ENCODE measurements at places on chromosomes 7 and 10.

GRCh38 chr7:128458956-128459355, 3.3 kb downstream of the HILPDA start:
- DNase-seq: no peak

- no peak for DNase-seq
Measured at GRCh38 chr10:16847644-16848043, 30.4 kb upstream of the RSU1 start.

DNA sequence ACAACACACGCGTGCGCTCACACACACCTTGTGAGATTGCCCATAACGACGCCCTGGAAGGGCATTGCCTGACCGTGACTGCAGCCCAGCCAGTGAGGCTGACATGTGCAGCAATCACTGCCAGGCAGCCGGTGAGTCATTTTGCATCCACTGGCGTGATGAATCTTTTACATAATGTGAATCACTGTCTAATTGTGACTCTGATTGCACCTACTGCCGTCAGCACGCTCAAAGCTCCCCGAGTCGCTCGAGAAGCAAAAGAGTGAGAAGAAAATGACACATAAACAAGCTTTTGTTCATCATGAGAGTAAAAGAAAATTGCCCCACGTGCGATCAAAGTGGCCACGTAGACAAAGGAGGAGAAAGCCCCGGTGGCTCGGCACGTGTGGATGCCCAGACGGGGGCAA, 117.4 kb upstream of the PFKP start:
- DNase-seq: no peak

DNA sequence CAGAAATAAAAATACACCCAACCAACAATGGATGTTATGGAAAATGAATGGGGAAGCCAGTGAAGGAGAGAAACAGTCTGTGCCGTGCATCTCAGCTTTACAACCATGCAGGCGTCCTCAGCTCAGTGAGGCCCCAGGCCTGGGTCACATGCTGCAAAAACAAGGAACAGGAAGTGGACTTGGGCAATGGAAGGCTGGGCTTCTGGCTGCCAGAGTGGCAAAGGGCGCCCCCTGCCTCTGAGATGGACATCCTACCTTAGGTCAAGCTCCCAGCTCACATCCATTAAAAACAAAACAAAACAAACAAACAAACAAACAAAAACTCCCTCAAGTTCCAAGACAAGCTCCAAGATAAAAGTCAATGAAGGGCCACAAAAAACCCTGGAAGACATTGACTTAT, 54.7 kb upstream of the AFAP1L2 start:
- DNase-seq: no peak

- DNase-seq: no peak
Measured at GRCh38 chr7:76400248-76400647, 9.2 kb downstream of the SSC4D start.

All from NCI-H2107 (cell line).